ENCODE measurements at places on chromosomes 3 and 15. TPM values are rescaled to one million over a fixed set of nuclear protein-coding genes. Genes with fewer than 3 reads are reported as not detected.

The DNAH12 gene
- total RNA-seq: not detected

The ZNF501 gene
- total RNA-seq: 5.3 TPM

The ALPK3 gene
- 19.2 TPM for total RNA-seq

The PRRT3 gene
- total RNA-seq: 8.4 TPM

The GABRR3 gene
- total RNA-seq: not detected

The PSTPIP1 gene
- 0.63 TPM for total RNA-seq

The NOX5 gene
- not detected for total RNA-seq

The PLD1 gene
- total RNA-seq: 3.1 TPM

The TF gene
- 0.06 TPM for total RNA-seq

The C3orf49 gene
- total RNA-seq: not detected

The FAIM gene
- total RNA-seq: 7.1 TPM

The ACY1 gene
- total RNA-seq: 45.5 TPM

The RYK gene
- 63.8 TPM for total RNA-seq

The NME9 gene
- total RNA-seq: not detected

The CGNL1 gene
- total RNA-seq: 72.7 TPM

The HCLS1 gene
- total RNA-seq: 0.86 TPM

The AMT gene
- 46.5 TPM for total RNA-seq

The ALDH1A3 gene
- 5.7 TPM for total RNA-seq

The GNAT1 gene
- total RNA-seq: not detected

The TMEM40 gene
- total RNA-seq: not detected

The MST1R gene
- total RNA-seq: 4.8 TPM

The SLC28A2 gene
- total RNA-seq: not detected

The GPR176 gene
- total RNA-seq: 198 TPM

The MED12L gene
- total RNA-seq: 24.0 TPM

The A4GNT gene
- total RNA-seq: not detected

The SLC24A5 gene
- total RNA-seq: not detected

The SST gene
- 1.3 TPM for total RNA-seq

The ZSCAN2 gene
- 52.4 TPM for total RNA-seq

The PATL2 gene
- total RNA-seq: 0.65 TPM

The ARPP21 gene
- not detected for total RNA-seq

The PRSS50 gene
- total RNA-seq: 0.47 TPM

The OR5H15 gene
- total RNA-seq: not detected

The CFAP91 gene
- 5.4 TPM for total RNA-seq

The PRR20G gene
- total RNA-seq: not detected

The SLC22A14 gene
- total RNA-seq: not detected

The MYLK gene
- total RNA-seq: 15.5 TPM

The TGM4 gene
- not detected for total RNA-seq

The CRABP1 gene
- 385 TPM for total RNA-seq

The ZNF80 gene
- not detected for total RNA-seq

The LRRC2 gene
- total RNA-seq: 6.4 TPM

The STRIT1 gene
- 0.38 TPM for total RNA-seq

Data from H1 (cell line).